ENCODE measurements at places on chromosomes 5 and 9. TPM values are rescaled to one million over a fixed set of nuclear protein-coding genes. Genes with fewer than 3 reads are reported as not detected.

- DNase-seq, result no peak
Observed at GRCh38 chr9:2213830-2214468, 198.8 kb downstream of the SMARCA2 start.

The MELK gene
- total RNA-seq, result 55.1 TPM

The GAPT gene
- total RNA-seq, result not detected

GRCh38 chr5:172573986-172574870 lies 66.8 kb upstream of the NEURL1B start:
- no peak for DNase-seq

The PPP3R2 gene
- not detected for total RNA-seq

DNA sequence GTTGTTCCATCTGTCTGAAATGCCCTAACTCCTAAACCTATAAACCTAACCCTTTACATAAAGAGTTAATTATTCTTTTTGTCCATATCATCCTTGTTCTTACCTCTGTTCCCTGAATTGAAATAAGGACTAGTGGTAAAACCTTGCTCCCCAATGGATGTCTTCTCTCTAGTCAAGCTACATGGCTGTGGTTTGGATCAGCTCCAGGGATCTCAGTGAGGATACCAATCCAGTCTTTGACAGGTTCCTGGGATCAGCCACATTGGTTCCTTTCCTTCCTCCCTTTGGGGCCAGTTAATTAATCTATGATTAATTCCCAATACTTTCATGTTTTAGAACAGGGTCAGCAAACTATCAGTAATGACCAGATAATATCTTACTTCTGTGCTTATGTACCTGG lies 151.6 kb downstream of the SIL1 start:
- no peak for DNase-seq

The BHMT2 gene
- not detected for total RNA-seq

GRCh38 chr5:124906339-124907097 lies 160.1 kb upstream of the ZNF608 start:
- DNase-seq, result no peak

The ANXA2R gene
- 5.3 TPM for total RNA-seq

- no peak for DNase-seq
Observed at GRCh38 chr9:129225815-129226214, 47.8 kb upstream of the IER5L start.

DNA sequence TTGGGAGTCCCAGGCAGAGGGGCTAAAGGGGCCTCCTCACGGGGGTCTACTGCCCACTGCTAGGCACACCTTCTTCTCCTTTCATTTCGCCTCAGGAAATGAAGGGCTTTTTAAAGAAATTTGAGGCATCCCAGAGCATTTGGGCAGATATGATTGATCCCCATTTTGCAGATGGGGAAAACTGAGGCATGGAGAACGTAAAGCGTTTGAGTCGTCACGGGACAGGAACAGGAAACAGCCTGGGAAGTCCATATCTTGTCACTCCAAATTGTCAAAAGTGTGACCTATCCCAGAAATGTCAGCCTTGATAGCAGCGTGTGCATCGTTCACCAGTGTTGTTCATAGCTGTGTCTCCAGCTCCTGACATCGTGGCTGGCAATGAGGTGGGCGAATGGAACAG lies 98.2 kb downstream of the DAB2IP start:
- DNase-seq, result no peak

- no peak for DNase-seq
Observed at GRCh38 chr9:106583751-106584150, 279.2 kb upstream of the ZNF462 start.

The TIMD4 gene
- total RNA-seq, result 8.4 TPM

DNA sequence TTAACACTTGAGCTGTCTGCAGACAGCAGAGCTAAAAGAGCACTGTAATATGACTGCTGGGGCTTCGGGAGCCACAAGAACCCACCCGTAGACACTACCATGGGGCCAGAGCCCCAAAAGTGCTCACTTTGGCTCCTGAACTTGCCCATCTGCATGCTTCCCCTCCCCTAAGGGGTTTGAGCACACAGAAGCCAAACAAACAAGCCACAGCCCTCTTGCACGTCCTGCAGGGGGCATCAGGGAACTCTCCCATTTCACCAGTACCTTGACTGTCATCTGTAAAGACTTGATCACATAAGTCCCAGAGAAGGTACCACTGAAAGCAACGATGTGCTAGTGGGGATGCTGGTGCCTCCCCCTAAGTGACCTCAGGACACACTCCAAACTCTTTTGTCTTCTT lies 681.8 kb downstream of the SEMA5A start:
- no peak for DNase-seq

The NMUR2 gene
- total RNA-seq, result not detected

The C5orf58 gene
- not detected for total RNA-seq

The NEURL1B gene
- 0.23 TPM for total RNA-seq

- DNase-seq, result no peak
Observed at GRCh38 chr9:85040146-85040545, 370.6 kb downstream of the NTRK2 start.

The GLDC gene
- 0.96 TPM for total RNA-seq

- no peak for DNase-seq
Observed at GRCh38 chr5:67795781-67796477, 419.6 kb upstream of the PIK3R1 start.

The MAMDC2 gene
- not detected for total RNA-seq

- no peak for DNase-seq
Observed at GRCh38 chr5:60232036-60232795, 338.7 kb upstream of the PDE4D start.

DNA sequence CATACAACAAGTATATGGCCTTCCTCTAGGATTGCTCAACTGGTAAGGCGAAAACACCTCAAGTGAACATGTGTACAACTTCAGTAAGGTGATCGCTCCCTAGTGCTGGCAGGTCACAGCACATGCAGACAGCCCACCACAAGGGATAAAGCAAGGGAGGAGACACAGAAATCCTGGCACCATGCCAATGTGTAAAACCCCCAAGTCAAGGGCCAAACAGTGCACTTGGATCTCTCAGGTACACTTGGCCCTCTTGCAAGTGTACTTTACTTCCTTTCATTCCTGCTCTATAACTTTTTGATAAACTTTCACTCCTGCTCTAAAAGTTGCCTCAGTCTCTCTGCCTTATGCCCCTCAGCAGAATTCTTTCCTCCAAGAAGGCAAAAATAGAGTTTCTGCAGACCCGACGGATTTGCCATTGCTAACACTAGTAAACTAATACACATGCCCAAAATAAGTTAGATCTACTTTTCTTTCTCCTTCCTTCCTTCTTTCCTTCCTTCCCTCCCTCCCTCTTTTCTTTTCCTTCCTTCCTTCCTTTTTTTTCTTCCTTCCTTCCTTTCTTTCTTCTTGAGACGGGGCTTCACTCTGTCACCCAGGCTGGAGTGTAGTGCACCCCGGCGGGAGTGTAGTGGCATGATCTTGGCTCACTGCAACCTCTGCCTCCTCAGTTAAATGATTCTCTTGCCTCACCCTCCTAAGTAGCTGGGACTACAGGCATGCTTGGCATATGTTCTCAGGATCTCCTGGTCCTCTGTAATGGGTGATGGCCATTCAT lies 6.8 kb upstream of the LNPEP start:
- no peak for DNase-seq

The ADCY2 gene
- total RNA-seq, result not detected

The HNRNPA0 gene
- total RNA-seq, result 29.0 TPM

The TSLP gene
- 0.71 TPM for total RNA-seq

GRCh38 chr9:75432888-75433287 lies 344.6 kb downstream of the OSTF1 start:
- no peak for DNase-seq

DNA sequence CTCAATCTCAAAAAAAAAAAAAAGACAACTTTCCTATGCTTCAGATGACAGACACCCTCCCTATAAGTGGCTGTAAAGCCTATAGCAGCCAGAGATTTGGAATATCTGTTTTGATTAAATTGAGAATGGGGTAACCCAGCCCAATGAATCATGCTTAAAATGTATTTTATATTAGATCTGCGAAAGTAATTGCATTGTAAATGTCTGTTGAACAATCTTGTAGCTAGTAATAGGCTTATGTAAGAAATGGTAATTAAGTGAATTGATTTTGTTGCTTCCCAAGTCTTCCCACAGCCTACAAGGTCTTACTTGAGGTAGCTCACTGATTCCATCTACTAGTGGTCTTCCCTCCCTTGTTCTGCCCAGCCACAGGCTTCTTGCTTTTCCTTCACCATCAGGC lies 590.7 kb downstream of the ACTL7B start:
- DNase-seq, result no peak

- DNase-seq, result no peak
Observed at GRCh38 chr5:17065458-17065857, 129.4 kb upstream of the MYO10 start.

DNA sequence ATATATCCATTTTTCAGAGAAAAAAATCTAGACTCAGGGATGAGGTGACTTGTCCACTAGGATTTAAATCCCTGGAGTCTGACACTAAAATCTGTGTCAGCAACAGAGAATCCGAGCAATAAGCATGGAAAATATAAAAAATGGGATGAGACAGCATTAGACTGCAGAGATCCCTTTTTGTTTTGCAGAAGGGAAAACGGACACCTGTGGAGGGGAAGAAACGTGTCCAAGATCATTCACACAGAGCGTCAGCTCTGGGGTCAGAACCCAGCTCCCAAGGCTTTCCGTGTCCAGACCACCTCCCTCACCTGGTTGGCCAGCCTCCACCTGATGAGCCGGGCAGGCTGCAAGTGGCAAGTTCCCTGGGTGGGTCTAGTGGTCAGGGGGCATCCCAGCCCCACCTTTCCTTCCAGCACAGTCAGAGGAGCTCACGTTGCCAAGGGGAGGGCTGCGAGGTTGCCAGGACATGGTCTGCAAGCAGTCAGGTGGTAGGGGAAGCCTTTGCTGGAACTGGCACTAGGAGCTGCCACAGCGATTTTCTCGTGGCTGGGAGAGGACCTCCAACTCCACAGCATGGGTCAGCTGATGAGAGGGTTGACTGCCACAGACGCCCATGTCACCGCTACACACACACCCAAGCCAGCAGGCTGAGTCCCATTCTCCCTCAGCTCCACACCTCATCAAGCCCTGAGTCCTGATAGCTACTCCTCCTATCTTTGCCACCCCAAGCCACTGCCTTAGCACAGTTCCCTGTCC lies 65.9 kb upstream of the CPLX2 start:
- DNase-seq, result no peak

The IL4 gene
- total RNA-seq, result not detected

The SHB gene
- 1.7 TPM for total RNA-seq

The PDE8B gene
- total RNA-seq, result not detected

The IRX4 gene
- not detected for total RNA-seq

The MZB1 gene
- total RNA-seq, result 24.1 TPM

DNA sequence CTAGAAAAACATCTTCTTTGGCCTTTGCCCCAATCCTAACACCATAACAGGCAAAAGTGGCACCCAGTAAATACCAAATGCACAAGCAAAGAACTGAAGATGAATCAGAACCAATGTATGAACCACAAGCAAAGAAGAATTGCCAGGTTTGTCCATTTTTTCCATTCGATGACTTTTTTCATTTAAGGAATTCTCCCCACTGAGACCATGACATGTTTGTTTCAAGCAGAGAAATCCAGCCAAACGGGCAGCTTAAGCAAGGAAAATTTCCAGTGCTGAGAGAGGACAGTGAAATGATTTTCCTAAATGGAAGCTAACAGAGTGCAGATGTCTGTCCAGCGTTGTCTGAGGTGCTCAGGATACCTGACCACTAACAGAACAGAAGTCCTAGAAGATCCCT lies 203.7 kb downstream of the ADAMTS12 start:
- DNase-seq, result no peak

DNA sequence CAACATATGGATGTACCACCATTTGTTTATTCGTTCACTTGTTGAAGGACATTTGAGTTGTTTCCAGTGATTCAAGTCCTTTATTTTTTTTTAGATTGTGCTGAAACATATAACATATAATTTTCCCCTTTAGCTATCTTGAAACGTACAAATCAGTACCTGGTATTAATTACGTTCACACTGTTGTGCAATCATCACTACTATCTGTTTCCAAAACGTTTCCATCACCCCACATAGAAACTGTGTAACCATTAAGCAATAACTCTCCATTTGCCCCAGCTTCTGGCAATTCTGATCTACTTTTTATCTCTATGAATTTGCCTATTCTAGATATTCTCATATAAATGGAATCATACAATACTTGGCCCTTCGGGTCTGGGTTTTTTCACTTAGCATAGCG lies 116.0 kb downstream of the FGF1 start:
- DNase-seq, result no peak

The ANXA1 gene
- total RNA-seq, result 13.9 TPM

The DND1 gene
- 0.82 TPM for total RNA-seq

The TMEM215 gene
- not detected for total RNA-seq

The SMIM32 gene
- not detected for total RNA-seq

GRCh38 chr9:21965401-21965951 lies 28.7 kb downstream of the CDKN2A start:
- DNase-seq, result no peak

DNA sequence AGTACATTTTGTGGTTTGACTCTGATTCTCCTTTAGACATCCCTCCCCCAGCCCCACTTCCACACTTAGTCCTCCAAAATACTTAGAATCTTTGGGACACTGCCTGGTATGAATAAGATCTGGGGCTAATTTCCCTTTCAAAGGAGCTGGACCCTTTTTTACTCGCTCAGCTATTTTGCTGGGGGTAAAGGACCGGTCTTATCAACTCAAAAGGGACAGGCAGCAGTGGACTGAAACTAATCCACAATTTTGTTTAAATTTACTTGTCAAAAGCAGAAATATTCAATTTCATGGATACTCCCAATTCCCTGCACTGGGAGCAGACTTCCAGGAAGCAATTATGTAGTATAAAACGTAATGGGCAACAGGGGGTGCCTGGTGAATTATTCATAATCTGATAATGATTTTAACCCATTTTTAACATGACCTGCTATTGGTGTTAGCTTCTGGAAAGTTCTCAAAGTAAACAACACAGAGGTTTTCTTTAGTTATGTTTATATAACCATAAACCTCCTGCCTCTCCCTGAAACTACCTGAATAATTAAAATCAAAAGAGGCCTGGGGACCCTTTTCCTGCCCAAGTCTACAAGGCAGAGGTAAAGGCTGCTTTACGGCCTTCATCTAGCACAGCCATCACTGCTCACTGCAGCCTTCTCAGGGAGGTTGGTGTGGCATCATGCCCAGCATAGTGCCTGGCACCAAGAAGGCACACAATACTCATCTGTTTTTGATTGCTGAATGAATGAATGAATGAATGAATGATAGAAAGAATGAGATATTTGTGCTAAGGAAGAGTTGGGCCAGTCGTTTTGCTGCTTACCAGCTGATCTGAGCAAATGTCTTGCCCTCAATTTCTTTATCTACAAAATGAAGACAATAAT lies 44.2 kb upstream of the GNPDA1 start:
- no peak for DNase-seq

DNA sequence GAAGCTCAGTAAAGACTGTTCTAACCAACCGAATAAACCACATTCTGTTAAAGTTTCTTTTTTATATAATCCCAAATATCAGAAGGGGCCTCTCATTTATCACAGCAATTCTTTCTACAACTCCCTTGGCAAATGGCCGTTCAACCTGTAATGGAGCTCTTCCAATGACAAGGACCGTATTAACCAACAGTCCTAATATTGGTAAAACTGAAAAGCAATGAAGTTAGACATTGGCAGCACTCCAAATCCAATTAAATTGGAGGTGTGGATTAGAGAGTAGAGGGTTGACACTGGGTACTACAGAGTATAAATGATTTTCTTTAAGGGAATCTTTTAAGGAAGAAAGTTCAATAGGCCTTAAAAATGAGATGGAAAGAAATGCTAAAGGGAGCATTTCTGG lies 842 bp downstream of the TMED7 start:
- no peak for DNase-seq

The ARSB gene
- 8.2 TPM for total RNA-seq

GRCh38 chr5:80865551-80865950 lies 94.6 kb upstream of the RASGRF2 start:
- no peak for DNase-seq

The OR13C2 gene
- not detected for total RNA-seq

All from activated naive CD4-positive, alpha-beta T cell treated with anti-CD3 and anti-CD28 coated beads, Interleukin-2, amount 50 U/mL, for 72 hours (primary cell).